ENCODE measurements at places on chromosomes 7 and 10.
A peak's percentile ranks its signal among the peaks of the same experiment; 100 is the strongest.

DNA sequence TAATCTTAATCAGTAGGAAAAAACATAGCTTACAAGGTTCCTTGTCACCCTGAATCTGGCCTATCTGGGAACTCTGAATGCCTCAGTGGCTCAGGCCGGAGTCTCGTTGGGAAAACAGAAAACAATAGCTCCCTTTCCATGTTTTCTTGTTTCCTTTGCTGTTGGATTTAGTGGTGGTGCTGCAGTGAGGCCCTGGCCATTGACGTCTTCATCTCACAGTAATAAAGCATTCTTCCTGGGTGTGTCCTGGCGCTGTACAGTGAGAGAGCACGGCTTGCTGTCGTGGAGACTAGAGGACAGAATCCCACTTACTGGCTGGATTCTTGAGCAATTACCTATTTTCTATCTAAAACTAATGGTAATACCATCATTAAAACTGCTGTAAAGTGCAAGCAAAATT is 1.3 kb upstream of the SPOCK2 start:
- DNase-seq, result no peak

GRCh38 chr10:49277973-49278372 is 21.0 kb upstream of the C10orf71 start:
- no peak for DNase-seq

- no peak for DNase-seq
Measured at GRCh38 chr10:16845248-16845647, 28.0 kb upstream of the RSU1 start.

- DNase-seq, result no peak
Measured at GRCh38 chr7:151381348-151382078, 28.3 kb downstream of the WDR86 start.

GRCh38 chr10:61795147-61795546 is 106.4 kb upstream of the ARID5B start:
- no peak for DNase-seq

- DNase-seq, result no peak
Measured at GRCh38 chr7:87565877-87566276, 34.8 kb downstream of the ABCB1 start.

DNA sequence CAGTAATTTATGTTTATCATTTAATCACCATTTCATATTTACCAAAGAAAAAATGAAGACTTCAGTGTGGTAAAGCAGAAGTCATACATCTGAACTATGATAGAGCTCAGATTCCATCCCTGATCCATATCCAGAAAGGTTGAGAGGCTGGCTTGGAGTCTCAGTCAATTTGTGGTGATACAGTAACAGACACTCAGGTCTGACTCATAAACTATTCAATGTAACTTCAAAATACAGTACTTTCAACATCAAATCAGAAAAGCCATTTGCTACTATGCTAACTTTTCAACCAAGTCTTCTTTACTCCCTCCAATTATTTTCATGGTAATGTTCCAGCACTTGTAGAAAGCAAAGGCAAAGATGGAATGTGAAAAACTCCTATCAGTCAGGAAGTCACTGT is 190.4 kb downstream of the HDAC9 start:
- DNase-seq, result no peak

DNA sequence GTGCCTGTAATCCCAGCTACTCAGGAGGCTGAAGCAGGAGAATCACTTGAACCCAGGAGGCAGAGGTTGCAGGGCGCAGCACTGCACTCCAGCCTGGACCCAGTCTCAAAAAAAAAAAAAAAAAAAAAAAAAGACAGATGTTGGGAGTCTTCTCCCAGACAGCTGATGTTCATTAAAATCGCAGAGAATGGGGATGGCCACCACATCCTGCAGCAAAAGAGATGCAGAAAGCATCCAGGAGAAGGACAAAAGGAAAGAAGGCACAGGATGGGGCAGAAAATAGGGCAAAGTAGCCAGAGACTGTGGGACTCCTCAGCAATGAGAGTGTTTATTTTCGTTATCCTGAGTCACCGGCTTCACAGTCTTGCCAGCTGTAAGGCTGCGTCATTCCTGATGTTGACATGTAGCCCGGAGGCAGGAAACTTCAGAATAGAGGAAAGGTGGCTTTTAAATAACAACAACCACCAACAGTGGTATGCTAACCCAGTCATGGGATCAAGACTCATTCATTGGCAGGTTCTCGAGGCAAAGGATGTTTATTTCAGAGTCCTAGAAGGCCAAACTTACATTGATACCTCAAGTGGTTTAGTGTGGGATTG is 149.5 kb upstream of the SVIL start:
- DNase-seq, result peak; percentile 96

GRCh38 chr7:18019555-18019954 is 8.1 kb downstream of the PRPS1L1 start:
- no peak for DNase-seq

DNA sequence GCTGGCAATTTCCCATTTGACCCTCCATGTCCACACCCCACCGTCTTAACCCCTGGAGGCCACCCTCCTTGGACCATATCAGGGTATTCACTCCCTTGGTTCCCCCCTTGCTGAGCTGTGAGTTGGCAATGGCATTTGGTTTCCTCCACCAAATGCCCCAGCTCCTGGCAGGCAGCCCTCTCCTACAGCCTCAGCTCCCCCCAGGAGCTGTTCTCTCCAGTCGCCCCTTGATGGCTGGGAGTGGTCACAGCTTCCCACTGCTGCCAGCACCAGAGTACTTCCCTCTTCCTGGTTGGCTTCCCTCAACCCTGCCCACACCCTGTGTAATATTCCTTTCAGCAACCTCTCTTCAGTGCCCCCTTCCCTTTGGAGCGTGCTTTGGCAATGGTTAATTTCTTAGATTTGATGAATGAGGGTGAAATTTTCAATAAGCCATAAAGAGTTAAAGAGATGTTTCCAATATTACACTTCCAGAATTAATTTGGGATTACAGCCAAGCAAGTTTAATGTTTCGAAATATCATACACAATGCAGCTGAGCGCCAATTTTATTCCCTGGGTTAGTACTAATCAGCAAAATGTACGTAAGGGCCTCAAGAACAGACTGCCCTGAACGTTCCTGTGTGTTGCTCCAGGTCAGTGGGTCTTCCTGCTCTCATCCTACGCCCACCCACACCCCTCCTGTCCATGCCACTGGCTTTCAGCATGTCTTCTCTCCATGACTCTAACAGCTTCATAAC is 207.1 kb upstream of the NFE2L3 start:
- no peak for DNase-seq

DNA sequence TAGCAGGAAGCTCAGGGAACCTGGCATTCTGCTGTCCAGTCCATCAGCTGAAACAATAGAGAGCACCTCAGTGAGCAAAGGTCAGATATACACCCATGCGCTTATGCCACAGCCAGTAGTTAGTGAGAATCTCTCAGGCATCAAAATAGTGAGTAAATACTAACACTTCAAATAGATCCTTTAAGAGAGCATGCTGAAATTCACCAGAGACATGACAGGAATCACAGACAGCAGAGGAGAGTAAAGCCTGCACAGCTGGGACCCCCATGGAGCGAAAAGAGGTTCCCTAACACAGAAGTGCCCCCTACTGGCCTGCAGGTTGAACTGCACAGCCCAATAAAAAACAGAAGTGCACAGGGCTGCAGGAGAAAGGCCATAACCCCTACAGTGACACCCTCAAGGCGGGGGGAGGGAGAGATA is 57.6 kb upstream of the ANTXRL start:
- DNase-seq, result no peak

DNA sequence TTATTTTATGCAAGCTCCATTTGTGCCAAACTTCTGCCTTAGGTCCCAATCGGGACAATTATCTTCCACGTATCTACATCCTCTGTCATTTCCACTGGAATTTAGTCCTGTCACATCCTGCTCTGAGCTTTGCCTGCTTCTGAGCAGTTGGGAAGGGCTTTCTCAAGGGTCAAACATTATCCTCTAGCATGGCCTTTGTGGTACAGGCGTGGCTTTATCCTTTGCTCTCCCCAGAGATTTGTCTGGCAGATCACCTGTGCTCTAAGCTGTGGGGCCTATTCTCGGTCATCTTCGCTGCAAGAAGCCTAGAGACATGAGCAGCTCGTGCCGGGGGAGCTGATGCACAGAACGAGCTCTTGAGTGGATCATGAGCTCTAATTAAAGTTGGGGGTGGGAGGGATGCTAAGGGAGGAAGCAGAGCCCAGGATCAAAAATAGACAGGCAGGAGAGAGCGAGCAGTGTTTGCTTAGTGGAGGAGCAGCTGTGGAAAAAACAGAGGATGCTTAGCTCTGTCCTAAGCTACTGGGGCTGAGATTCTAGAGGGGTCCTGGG is 19.8 kb upstream of the TMEM273 start:
- no peak for DNase-seq

DNA sequence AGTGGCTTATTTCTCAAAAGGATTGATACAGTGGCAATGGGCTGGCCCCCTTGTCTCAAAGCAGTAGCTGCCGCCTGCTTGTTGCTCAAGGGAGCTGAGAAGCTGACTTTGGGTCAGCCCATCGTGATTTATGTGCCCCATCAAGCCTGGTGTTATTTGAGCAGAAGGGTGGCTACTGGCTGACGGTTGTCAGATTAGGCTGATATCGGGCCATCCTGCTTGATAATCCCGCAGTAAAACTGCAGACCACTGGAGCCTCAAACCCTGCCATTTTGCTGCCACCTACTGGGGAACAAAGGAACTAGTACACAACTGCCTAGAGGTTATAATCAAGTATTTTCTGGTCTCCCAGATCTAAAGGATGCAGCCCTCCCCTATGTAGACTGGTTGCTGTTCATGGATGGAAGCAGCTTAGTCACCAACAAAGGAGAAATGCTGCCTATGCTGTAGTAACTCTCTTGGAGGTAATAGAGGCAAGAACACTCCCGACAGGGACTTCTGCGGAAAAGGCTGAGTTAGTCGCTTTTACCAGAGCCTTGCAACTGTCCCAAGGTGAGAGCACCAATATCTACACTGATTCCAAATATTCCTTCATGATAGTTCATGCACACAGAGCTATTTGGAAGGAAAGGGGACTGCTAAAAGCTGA is 65.9 kb upstream of the ZNF92 start:
- peak; percentile 7 for DNase-seq

DNA sequence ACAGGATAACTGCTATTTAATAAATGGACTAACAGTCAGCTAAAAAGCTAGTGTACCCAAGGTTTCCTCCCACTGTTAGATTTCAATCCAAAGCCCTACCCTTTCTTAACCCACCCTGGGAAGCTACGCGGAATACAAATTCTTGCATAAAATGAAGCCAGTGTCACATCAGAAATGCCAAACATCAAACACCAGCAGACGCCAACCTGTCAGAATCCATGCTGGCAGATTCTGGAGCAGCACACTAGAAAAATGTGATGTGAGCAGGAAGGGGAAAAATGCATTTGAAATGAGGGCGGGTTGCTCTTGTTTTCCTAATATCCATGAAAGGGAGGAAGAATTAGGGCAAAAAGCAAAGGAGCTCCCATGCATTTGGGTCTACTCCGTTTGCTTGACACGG is 16.1 kb upstream of the JCAD start:
- DNase-seq, result no peak

DNA sequence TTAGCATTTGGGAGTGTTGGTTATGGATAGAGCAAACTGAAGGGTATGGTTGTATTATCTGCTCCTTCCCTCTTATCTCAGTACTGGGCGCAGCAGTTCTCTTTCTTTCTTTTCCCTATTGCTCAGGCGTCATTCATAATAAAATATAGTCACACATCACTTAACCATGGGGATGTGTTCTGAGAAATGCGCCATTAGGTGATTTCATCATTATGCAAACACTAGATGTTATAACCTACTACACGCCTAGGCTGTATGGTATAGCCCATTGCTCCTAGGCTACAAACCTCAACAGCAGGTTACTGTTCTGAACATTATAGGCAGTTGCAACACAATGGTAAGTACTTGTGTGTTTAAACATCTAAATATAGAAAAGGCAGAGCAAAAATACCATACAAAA is 401.7 kb downstream of the EXOC4 start:
- DNase-seq, result no peak

GRCh38 chr10:129756912-129757901 is 206.9 kb downstream of the EBF3 start:
- no peak for DNase-seq

GRCh38 chr10:4813496-4813895 is 12.5 kb upstream of the AKR1E2 start:
- no peak for DNase-seq

- DNase-seq, result no peak
Measured at GRCh38 chr7:42123716-42124115, 113.3 kb downstream of the GLI3 start.

DNA sequence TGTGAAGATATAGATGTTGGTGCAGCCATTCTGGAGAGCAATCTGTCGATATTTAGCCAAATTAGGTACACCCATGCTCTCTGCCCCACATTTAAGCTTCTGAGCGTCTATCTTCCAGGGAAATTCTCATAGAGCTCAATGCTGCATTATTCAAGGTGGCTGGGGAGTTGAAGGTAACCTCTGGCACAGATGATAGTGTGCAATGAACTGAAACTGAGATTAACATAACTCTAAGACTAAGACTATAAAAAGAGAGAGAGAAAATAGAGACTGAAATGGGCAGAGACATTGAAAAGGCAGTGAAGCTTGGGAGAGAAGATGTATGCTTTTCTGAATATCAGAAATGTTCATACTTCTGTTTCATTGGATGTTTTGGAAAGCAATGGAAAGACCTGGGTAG is 1197.0 kb upstream of the AUTS2 start:
- no peak for DNase-seq

DNA sequence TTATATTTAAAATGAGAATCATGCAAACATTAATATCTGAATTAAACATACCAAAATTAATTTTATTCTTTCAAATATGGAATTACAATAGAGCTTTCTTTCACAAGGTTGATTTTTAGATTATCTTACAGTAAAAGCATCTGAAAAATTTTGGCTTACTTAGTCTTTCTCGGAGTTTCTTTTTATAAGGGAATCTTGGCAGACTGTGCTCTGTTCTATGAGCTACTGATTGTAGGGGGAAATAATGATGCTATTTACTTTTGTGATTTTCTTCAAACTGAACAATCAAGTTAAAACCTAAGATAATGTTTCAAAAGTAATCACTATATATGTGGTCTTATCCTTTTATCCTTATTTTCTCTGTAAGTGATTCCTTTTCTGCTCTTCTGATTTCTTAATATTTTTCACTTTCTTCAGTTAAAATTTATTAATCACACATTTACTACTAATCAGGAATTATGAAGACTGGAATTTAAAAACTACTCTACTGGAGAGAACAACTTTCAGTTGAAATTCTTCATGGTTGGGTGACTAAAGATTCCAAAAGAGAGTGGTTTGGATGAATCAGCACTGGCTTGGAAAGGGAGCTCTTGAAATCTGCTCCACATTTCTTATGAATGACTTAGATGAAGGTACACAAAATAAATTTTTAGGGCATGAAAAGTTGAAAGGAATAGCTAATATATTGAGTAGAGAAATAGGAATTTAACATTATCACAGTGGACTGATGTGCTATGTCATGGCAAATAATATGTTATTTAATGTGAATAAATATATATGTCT is 103.9 kb downstream of the PPP1R9A start:
- peak; percentile 41 for DNase-seq

- no peak for DNase-seq
Measured at GRCh38 chr7:139714163-139714901, 63.5 kb downstream of the HIPK2 start.

DNA sequence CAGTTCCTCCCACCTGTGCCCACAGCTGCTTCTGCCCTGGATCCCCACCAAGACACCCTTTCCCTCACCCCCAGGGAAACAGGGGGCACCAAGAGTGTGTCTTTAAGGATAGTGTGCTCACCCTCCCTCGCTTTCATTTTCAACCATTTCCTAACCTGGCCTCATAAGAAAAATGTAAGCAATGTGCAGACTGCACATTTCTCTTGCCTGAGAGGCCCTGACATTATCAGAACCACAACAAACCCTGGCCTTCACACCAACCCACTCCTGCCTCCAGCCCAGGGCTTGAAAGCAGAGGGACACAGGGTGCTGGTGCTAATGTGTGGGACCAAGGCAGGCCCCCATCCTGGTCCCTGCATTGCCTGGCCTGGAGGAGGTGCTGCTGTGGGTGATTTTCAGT is 11.0 kb upstream of the IMPDH1 start:
- no peak for DNase-seq

Measured in AG04449 (cell line).